Stimulated activated CD8-positive, alpha-beta memory T cell treated with anti-CD3 and anti-CD28 coated beads, Interleukin-7, amount 100 ng/mL, for 1 hour (primary cell): ENCODE measurements at places on chromosomes 5 and 9.

GRCh38 chr5:157744051-157745011 lies 819 bp downstream of the LSM11 start:
- no peak for DNase-seq

DNA sequence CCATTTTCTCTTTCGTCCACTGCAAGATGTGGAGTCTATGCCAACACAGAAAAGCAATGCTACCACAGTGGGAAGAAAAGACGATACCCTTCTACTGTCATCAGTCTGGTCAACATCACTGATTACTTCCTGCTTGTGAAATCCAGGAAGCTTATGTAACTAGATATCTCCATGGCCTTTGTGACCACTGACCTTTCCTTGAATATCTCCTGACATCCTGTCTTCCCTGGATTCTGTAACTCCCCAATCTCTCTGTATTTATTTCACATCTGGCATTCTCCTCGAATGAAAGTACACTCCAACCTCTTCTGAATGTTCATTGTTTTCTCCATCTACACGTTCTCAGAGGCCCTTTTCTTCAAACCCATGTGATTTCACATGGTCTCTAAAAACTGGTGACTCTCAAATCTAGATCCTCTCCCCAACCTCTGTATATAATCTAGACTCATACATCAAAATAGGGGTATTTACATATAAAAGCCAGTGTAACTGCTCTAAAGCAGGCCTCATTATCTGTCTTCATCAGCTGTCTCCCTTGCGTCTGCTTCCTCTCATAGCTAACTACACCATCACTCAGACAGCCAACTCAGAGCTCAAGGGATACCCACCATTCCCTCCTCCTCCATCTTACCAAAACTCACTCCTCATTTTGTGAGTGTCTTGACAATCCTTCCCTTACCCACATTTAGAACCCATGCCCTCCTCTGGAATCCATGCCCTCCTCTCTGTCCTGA lies 156.8 kb downstream of the SEMA5A start:
- DNase-seq, result no peak

GRCh38 chr5:139648205-139649081 lies at the start of gene CXXC5:
CXXC5 (plus strand) TSS chr5:139648349; CDS start chr5:139680524, 32,175 bp downstream.
- DNase-seq, result no peak

DNA sequence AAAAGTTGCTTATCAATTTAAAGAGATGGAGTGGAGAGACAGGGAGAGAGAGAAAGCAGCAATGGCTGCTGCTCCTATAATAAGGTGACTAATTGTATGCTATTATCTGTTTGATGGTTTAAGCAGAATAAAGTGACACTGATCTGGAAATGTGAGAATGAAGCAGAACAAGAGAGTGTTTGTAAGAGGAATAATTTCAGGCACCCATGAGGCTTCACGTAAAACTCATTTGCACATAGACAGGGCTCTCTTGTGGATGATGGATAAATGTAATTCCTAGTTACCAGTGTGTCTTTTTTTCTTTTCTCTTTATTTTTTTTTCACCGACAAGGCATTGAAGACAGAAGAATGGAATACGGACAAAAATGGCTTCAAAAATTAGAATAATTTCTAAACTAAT lies 228.8 kb upstream of the TYRP1 start:
- DNase-seq, result no peak

DNA sequence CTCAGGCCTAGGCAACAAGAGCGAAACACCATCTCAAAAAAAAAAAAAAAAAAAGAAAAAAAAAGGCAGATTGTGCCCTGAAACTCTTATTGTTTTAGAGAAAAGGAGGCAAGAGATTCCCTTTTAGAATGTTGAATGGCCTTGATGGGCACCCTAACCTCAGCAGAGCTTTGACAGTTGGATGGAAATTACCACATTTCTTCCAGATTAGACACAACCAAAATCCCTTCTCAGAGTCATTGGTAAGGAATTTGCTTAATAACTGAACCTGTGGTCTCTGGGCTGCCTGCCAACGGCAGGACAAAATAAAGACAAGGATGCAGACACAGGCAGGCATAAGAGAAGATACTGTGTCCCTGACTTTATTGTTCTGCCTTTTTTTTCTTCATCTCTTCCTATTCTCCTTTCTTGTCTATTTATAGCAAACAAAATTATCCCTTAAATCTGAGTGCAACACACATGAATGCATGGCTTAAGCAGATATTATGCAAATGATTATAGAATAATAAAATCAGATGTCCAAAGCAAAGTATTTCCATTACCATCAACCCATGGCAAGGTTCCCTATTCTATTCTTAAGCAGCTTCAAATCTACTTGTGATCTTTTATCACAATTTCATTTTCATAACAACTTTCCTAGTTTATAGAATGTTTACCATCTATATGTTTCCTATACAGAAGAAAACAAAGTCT lies 37.3 kb upstream of the TRIO start:
- DNase-seq, result no peak

- DNase-seq, result no peak
Observed at GRCh38 chr5:1681955-1682354, 117.7 kb downstream of the MRPL36 start.

GRCh38 chr5:162567644-162568043 lies 500.1 kb downstream of the GABRG2 start:
- no peak for DNase-seq

- DNase-seq, result no peak
Observed at GRCh38 chr9:4859035-4859434, 66.3 kb downstream of the RCL1 start.

- DNase-seq, result peak; percentile 20
Observed at GRCh38 chr9:99433555-99433954, 211.5 kb downstream of the SEC61B start.

- no peak for DNase-seq
Observed at GRCh38 chr9:36025746-36026145, 11.0 kb upstream of the RECK start.

- no peak for DNase-seq
Observed at GRCh38 chr5:44390351-44390750, 1.1 kb upstream of the FGF10 start.

DNA sequence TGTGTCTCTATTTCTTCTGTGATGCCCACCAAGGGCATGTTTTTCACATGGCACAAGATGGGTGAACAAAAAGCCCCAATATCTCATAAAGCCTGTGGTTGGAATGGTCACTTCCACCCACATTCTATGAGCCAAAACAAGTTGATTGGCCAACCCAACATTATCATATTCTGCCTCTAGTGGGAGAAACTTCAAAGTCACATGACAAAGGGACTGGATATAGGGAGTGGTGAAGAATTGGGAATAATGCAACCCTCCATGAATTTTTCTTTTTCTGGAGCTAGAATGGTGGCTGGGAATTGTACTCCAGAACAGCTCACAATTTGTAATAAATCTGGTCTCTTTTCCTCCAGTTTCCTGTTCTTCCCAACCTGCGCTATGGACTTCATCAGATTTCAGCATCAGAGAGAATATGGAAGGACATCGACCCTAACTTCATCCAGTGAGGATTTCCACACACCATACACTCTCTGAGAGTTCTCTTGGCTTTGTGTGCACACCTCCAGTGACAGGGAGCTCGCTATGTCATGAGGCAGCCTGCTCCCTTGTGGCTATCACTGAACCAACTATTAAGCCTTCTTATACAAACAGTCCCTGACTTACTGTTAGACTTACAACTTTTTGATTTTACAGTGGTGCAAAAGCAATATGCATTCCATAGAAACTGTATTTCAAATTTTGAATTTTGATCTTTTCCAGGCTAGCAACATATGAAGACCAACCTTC lies 12.0 kb upstream of the B4GALT1 start:
- DNase-seq, result no peak

DNA sequence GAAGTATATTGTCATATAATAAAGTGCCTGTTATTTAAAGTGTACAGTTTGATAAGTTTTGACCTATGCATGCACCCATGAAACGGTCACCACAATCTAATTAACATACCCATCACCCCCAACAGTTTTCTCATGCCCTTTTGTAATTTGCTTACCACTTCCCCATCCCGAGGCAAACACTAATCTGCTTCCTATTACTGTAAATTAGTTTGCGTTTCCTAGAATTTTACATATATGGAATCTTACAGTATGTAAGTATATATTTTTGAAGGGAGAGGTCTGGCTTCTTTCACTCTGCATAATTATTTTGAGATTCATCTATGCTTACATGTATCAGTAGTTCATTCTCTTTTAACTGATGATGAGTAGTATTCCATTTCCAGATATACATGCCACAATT lies 56.5 kb downstream of the AMBP start:
- DNase-seq, result no peak

- DNase-seq, result no peak
Observed at GRCh38 chr5:173522518-173522917, 93.9 kb downstream of the BOD1 start.

DNA sequence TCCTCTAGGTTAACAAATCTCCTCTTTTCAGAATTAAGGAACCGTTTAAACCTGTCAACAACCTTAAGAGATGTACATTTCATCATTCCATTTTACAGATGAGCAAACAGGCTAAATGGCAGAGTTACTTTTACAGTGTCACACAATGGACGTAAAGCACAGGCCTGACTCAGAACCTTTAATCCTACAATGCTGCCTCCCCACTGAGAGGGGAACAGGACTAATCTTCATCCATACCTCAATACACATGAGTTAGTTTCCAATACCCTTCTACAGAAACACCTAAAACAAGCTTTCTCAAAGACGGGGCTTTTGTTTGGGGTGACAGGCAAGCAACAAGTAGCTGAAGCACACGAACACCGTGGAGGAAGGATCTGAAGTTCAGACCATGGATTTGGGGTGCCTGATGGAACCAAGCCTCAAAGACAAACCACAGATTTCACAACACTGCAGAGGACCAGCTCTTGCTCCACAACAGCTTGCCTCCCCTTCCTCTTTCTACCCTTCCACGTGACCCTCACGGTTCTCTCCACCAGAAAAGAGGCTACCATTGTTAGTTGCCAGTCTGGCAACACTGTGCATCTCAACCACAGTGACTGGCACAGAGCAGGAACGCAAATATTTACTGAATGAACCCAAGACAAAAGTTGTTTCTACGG lies 1.8 kb downstream of the RNF130 start:
- no peak for DNase-seq

DNA sequence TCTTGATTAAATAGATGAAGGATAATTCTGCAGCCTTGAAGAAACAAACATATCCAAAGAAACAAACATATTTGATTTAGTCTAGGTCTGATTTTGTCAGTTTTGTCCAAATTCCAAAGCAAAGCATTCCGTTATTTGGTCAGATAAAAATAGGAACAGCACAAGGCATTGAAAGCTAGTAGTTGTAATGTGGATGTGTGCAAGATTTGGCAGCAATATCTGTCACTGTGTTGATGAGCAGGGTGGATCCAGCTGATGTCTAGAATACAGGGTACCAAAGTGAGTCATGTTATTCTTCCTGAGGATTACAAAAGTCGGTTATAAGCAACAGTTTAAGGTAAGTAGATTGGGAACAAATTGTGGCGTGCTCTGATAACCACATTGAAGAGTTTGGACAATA lies 69.3 kb upstream of the PLPPR1 start:
- DNase-seq, result no peak

- no peak for DNase-seq
Observed at GRCh38 chr9:131589124-131589711, 43.9 kb downstream of the PRRT1B start.

DNA sequence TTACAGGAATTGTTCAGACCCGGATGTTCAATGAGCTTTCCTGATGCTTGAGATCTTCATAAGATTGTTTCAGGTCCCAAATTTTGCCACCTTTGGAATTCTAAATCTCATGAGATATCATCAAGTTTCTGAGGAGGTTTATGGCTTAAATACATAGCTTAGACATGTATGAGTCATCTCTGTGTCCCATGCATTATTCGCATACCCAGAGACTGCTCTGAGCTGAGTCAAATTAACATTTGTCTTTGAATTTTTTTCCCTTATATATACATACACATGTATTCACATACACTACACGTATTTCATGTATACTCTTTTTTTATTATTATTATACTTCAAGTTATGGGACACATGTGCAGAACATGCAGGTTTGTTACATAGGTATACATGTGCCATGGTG lies 744.6 kb downstream of the BRINP1 start:
- no peak for DNase-seq

GRCh38 chr5:136886608-136887007 lies 521.3 kb upstream of the TRPC7 start:
- no peak for DNase-seq

DNA sequence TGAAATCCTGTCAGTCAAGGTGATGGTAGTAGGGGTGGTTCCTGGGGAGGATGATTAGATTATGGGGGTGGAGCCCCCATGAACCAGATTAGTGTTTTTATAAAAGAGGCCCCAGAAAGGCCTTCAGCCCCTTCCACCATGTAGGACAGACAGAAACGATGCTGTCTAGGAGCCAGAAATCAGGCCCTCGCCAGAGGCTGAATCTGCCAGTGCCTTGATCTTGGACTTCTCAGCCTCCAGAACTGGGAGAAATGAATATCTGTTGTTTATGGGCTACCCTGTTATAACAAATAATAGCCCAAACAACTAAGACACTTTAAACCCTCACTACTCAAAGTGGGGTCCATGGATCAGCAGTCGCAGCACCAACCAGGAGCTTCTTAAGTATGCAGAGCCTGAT lies 20.2 kb upstream of the FOXB2 start:
- DNase-seq, result no peak

DNA sequence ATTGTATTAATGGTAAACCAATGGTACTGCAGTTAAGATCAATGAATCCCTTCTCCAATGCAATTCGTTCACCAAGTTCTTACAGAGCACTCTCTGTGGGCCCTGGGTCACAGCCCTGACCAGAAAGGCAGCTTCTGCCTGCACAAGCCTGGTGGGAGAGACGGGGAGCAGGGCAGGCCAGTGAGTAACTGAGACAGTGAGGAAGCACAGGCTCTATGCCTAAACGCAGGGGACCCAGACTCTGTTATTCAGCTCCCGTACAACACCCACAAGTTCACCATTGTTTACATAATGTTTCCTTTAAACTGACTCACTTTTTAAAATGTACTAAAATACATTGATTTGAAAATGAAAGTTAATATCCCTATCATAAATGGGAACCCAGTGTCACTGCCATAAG lies 40.5 kb upstream of the CTSL start:
- no peak for DNase-seq

DNA sequence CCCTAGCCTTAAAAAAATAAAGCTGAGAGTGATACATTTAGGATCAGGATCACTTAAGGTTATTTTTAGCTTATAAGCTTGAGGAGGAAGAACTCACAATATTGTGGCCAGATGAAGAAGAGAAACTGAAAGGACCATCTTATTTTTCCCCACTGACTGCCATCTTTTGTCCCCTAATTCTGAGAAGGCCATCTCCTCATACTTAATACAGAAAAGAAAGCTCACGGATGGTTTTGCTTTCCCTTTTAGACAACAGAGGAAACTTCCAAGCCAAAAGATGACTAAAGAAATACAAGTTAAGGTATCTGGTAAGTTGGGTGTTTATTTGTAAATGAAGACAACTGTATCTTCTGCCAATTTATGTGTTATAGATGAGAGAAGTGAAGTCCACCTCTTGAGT lies 36.4 kb downstream of the ERAP1 start:
- no peak for DNase-seq

- DNase-seq, result no peak
Observed at GRCh38 chr5:43017428-43017815, 22.7 kb downstream of the ANXA2R start.
